ENCODE measurements at places on chromosomes 7 and 10. TPM values are rescaled to one million over a fixed set of nuclear protein-coding genes. Genes with fewer than 3 reads are reported as not detected.

Gene SNCG
- 43.1 TPM for total RNA-seq

Gene FAM180A
- total RNA-seq = not detected

Gene PLEKHS1
- not detected for total RNA-seq

Gene POMZP3
- 2.3 TPM for total RNA-seq

Gene ACTL6B
- not detected for total RNA-seq

Gene ANKRD30A
- total RNA-seq = not detected
